Gastroesophageal sphincter (tissue), 4 donors: ENCODE measurements at places on chromosomes 16 and 17. TPM values are rescaled to one million over a fixed set of nuclear protein-coding genes. Genes with fewer than 3 reads are reported as not detected.

DNA sequence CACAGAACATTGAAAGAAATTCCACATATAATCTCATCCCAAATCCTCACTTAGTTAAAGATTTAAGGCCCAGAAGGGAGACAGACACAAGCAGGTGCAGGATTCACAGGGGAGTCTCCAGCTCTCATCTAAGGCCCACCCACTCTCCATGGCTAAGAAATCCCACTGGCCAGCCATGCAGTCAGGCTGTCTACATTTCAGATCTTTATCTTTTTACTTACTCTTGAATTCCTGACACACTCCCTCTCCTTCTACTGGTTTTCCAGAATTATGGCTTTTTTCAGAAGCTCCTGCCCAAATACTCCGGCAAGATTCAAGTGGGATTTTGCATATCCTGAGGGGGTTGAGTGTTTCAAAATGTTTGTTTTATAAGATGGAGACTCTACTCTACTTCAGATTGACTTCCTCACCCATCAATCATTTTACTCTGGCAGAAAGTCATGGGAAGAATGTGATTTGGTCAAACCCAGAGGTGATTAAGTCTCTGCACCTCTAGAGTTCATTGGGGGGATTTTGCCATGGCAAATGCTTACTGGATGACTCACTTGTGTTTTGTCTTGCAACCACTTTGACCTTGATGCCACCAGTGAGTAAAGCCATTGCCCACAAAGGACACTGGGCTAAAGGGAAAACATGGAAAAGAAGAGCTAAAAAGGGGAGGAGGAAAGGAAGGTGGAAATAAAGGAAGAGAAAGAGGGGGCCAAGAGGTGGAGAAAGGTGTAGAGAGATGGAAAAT is 688.8 kb upstream of the SALL1 start:
- H3K4me3 ChIP-seq = no peak overlapping the region
- H3K4me1 ChIP-seq = no peaks in the 10 kb centered on the region
- no peaks in the 10 kb centered on the region for H3K27me3 ChIP-seq

DNA sequence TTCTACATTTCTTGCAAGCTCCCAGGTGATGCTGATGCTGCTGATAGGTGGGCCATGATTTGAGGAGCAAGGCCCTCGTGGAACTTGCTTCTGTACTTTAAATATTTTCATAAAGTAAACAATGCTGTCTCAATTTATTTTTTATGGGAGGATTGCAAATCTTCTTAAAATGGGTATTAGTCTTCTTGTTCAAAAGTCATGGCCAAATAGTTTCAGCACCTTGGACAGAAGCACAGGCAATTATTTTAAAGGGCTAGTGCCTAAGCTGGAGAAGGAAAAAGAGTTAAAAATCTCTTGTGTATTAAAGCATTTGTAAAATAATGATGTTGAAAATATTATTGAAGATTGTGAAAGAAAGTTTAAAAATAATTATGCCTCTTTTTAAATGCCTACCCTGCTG is 50.5 kb downstream of the GPR139 start:
- H3K36me3 ChIP-seq = no peaks in the 10 kb centered on the region
- no peak overlapping the region for H3K4me3 ChIP-seq
- ATAC-seq = no peak
- no peaks in the 10 kb centered on the region for H3K4me1 ChIP-seq

DNA sequence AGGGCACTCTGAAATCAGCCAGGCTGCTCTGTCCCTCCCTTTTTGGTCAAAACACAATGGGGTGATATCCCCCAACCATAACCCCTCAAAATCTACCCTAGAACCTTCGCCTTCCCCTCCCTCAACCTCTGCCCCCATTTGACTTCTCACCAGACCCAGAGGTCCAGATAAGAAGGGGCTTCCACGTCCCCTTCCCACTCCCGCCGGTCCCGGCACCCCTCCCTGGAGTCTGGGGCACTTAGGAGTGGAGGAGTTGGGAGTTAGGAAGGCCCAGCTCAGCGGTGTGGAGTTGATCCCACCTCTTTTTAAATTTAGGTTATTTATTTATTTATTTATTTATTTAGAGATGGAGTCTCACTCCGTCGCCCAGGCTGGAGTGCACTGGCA is 619 bp upstream of the TMEM92 start:
- no peak overlapping the region for H3K27ac ChIP-seq
- no peak for ATAC-seq
- no peaks in the 10 kb centered on the region for H3K4me1 ChIP-seq
- peaks cover 21% of the 10 kb centered on the region for H3K27me3 ChIP-seq
- no peaks in the 10 kb centered on the region for H3K36me3 ChIP-seq
- peak overlapping the region; percentile 62 for H3K4me3 ChIP-seq

GRCh38 chr17:62653826-62654761 is 26.6 kb downstream of the MRC2 start:
- peak; percentile 58 for ATAC-seq
- peaks cover 33% of the 10 kb centered on the region for H3K4me1 ChIP-seq
- H3K4me3 ChIP-seq = no peak overlapping the region
- peak overlapping the region; percentile 78 for H3K27ac ChIP-seq
- peaks cover 39% of the 10 kb centered on the region for H3K27me3 ChIP-seq
- H3K36me3 ChIP-seq = no peaks in the 10 kb centered on the region

DNA sequence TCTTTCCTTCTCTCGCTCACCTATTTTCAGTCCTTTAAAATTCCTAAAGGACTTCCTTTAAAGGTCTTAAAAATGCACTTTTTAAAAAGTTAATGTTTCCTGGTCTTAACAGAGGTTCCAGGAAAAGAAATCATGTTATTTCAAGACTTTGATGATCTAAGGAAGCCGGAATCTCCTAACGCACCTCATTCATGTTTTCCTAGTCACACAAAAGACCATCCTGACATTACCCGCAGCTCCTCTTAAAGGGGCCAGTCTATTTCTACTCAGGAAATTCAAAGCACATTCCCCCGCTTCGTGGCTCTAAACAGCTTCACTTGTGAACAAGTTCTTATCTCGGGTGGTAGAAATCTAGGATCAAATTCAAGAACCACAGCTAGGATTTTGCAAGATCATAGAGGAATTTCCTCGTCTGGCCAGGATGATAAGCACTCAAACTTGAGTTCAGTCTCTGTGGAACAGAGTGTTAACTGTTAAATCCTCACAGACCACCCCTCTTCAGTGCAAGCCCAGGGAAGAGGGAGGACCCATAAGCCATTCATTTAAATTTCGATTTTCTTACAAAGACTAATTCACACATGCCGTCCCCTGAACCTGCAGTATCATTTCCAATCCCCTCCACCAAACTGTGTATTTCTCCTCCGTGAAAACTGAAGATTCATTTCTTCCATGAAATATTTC is 137.1 kb upstream of the AXIN2 start:
- H3K4me1 ChIP-seq = no peaks in the 10 kb centered on the region
- H3K4me3 ChIP-seq = no peak overlapping the region
- H3K27ac ChIP-seq = no peak overlapping the region
- H3K27me3 ChIP-seq = no peaks in the 10 kb centered on the region
- no peak for ATAC-seq

- H3K27me3 ChIP-seq = no peaks in the 10 kb centered on the region
- H3K36me3 ChIP-seq = no peaks in the 10 kb centered on the region
- ATAC-seq = no peak
- no peak overlapping the region for H3K4me3 ChIP-seq
These were observed 75.9 kb downstream of the LMF1 start for GRCh38 chr16:894841-895240.

DNA sequence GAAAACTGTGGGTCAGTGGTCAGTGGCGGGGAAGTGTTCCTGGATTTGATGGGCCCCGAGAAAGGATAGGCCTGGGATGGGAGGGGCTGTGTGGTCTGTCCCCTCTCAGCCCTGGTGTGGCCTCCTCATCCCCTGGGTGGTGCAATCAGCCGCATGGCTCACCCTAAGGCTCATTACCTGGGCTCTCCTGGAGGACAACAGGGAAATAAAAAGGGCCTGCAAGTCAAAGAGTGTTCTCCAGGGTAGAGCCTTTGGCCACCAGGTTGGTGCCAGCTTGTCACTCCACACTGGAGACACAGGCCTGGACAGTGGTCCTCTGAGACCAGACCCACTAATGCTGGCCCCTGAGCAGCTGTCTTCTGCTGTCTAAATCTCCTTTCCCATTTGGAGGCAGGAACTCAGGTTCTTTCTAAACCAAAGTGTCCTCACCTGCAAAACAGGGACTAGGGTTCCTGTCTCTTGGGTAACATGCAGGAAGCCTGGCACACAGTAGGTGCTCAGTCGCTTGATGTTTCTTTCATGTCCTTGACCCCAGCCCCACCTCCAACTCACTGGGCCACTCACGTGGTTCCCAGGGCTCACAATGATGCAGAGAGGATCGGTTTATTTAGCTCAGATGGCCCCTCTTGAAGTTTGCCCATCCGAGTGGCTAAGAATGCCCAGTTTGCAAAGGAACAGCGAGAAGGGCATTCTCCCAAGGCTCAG is 2.4 kb downstream of the NDRG4 start:
- ATAC-seq = no peak
- no peak overlapping the region for H3K4me3 ChIP-seq
- H3K36me3 ChIP-seq = no peaks in the 10 kb centered on the region
- peaks cover 9% of the 10 kb centered on the region for H3K4me1 ChIP-seq

DNA sequence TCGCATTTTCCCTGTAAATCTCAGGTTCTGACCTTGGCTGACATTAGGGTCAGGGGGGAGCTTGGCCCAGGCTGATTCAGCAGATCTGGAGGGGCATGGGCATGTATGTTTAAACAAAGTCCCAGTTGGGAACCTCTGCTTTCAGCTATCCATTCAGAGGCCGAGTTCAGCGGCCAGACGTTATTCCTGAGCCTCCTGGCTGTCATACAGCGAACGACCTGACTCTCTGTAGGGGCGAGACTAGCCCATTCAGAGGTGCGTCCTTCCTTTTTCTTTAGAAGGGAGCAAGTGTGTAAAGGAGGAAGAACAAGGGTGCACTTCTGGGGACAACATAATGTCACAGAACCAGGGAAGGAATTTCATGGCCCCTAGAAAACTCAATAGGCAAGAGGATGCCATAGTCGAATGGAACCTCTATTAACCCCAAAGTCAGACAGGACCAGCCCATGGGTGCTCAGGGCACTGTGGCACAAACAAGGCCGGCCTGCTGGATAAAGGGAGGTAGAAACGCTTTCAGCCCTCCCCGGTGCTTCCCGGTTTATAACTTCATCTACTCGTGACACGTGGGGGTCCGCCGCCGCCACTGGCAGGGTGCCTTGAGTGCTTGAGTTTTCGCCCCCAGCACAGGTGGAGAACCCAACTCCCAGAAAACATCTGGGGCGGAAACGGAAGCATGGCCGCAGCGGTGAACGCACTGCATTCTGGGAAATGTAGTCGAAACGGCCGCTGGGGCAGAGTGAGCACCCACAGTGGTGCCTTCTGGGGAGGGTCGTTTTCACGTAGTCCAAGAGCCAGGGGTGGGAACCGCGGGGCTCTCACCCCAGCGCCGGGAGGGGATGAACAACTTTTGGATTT is 33.2 kb upstream of the PLCG2 start:
- peaks cover 7% of the 10 kb centered on the region for H3K4me1 ChIP-seq
- no peaks in the 10 kb centered on the region for H3K27me3 ChIP-seq
- peak; percentile 83 for ATAC-seq
- H3K4me3 ChIP-seq = peak overlapping the region; percentile 16
- H3K36me3 ChIP-seq = no peaks in the 10 kb centered on the region

DNA sequence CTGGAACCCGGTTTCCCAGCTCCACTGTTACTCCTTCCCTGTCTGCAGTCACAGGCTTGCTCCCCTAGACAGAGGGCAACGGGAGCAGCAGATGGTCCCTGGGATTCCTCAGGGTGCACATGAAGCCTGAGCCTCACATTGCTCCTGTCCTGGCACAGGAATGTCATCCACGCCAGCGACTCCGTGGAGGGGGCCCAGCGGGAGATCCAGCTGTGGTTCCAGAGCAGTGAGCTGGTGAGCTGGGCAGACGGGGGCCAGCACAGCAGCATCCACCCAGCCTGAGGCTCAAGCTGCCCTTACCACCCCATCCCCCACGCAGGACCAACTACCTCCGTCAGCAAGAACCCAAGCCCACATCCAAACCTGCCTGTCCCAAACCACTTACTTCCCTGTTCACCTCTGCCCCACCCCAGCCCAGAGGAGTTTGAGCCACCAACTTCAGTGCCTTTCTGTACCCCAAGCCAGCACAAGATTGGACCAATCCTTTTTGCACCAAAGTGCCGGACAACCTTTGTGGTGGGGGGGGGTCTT is 1.6 kb upstream of the DECR2 start:
- no peaks in the 10 kb centered on the region for H3K27me3 ChIP-seq
- peaks cover 12% of the 10 kb centered on the region for H3K36me3 ChIP-seq
- H3K27ac ChIP-seq = peak overlapping the region; percentile 90
- no peak overlapping the region for H3K4me3 ChIP-seq

- no peaks in the 10 kb centered on the region for H3K36me3 ChIP-seq
- no peaks in the 10 kb centered on the region for H3K4me1 ChIP-seq
- no peaks in the 10 kb centered on the region for H3K27me3 ChIP-seq
These were observed 1377.6 kb downstream of the CDH11 start for GRCh38 chr16:63744077-63744874.

GRCh38 chr17:2815781-2816185 is 19.5 kb downstream of the RAP1GAP2 start:
- no peak overlapping the region for H3K27ac ChIP-seq
- peaks cover 36% of the 10 kb centered on the region for H3K27me3 ChIP-seq
- ATAC-seq = no peak
- H3K4me1 ChIP-seq = no peaks in the 10 kb centered on the region

DNA sequence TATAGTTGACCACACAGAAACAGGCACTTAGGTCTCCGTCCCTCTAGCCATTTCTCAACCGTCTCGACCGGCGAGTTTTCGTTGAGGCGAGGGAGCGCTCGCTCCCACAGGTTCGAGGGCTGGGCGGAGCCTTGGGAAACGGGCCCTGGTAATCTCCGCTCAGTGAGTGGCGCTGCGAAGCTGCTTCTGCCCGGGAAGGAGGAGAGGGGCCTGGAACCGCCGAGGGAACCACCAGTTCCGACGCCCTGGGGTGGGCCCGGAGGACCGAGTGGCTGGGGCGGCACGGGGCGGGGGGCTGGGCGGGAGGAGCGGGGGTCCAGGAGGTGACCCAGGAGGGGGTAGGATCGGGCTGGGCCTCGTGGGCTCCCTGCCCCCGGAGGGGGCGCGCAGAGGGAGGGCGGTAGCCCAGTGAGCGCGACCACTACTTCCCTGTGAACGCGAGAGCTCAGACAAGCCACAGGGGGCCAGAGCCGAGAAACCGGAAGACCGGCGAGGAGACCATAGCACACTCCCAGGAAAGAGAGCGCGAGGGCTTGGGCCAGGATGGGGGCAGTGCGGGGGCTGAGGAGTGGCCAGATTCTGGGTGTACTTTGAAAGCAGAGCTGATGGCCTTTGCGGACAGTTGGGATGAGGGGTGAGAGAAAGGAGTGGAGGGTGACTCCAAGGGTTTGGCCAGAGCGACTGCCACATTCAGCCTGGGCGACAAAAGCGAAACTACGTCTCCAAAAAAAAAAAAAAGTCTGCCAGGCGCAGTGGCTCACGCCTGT is 29.9 kb upstream of the ARL4D start:
- ATAC-seq = peak; percentile 84
- H3K27me3 ChIP-seq = no peaks in the 10 kb centered on the region
- peak overlapping the region; percentile 64 for H3K4me3 ChIP-seq
- peak overlapping the region; percentile 100 for H3K27ac ChIP-seq
- peaks cover 11% of the 10 kb centered on the region for H3K4me1 ChIP-seq
- H3K36me3 ChIP-seq = no peaks in the 10 kb centered on the region

The CKLF gene
- total RNA-seq = 13.1 TPM

The SEZ6L2 gene
- 1.6 TPM for total RNA-seq

The RMI2 gene
- total RNA-seq = 1.4 TPM

The NT5M gene
- total RNA-seq = 3.0 TPM
